Psoas muscle (tissue), 8 donors: ENCODE measurements at places on chromosomes 7 and 10. TPM values are rescaled to one million over a fixed set of nuclear protein-coding genes. Genes with fewer than 3 reads are reported as not detected.

The DEPP1 gene
- 37.4 TPM for total RNA-seq

DNA sequence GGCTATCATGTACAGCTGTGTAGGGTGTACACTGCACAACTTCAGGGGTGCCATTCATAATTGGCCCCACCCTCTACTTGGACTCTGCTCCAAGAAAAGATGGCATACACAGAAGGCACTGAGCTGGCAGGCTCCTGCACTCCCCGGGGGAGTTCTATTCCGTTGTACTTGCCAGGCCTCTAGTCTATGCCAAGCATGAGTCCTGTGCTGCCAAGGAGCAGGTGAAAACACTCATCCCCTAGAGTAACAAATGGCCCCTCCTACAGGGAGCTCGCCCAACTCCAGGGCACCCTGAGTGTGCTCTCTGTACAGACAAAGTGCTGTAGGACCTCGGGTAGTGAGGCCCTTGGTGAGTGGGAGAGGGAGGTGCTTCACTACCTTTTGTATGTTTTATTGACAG, 127.2 kb downstream of the SLIT1 start:
- peak; percentile 71 for DNase-seq

The GPR22 gene
- 0.15 TPM for total RNA-seq

- DNase-seq = no peak
Observed at GRCh38 chr7:158299607-158300006, 288.0 kb downstream of the PTPRN2 start.

The IQCE gene
- 5.6 TPM for total RNA-seq
